ENCODE measurements at places on chromosomes 1 and 21.

GRCh38 chr21:35587841-35588380, 472.4 kb downstream of the SETD4 start:
- no peak for DNase-seq

DNA sequence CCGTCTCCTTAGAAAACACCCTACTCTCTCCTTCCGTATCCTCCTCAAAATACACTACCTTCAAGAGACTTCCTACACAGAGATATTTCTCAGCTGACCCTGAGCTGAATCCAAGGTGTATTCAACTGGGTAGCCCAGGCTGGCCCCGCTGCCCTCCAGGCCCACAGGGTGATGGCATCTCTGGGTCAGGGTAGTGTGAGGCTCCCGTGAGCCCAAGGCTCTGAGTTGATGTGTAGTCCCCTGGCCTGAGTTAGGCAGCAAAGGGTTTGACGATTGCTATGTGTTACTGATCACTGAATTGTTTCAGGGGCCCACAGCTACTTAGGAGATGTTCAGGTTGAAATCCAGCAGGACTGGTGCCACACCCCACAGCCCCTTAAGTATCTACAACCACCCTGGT, 6.7 kb downstream of the INAVA start:
- no peak for DNase-seq

DNA sequence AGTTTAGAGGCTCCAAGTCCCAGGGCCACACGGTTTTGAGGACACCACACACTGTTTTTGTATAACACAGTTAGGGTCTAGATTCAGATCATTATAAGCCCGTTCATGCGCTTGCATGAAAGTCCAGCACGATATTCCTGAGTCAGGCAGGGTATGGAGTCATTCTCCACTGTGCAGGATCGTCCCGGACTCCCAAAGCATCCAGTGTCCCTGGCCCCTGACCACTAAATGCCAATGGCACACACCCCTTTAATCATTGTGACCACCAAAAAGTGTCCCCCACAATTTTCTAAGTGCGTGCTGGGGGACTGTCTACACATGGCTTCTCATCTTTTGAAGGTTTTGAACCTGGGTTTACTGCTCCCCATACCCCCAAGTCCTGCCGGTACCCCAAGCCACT, 27.1 kb upstream of the PTPRF start:
- no peak for DNase-seq

GRCh38 chr1:203048555-203049051, 22.3 kb downstream of the PPFIA4 start:
- no peak for DNase-seq

DNA sequence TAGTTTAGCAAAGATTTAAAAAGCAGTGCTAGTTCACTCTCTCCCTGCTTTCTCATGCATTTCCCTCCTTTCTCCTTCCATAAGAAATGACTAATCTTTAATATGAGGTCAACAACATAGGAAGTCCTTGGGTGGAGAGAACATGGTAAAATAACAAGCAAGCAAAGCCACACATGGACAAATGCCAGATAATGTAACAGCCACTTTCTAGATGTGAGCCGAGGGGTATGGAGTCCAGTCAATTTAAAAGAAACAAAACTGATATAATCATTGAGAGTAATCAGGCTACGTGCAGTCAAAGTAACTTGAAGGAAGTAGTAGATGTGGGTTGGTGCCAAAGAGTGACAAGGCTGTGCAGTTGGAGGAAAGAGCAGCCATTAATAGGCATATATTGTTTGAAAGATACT, 69.6 kb downstream of the DUSP10 start:
- no peak for DNase-seq

- DNase-seq: no peak
These were observed 7.1 kb upstream of the CDK18 start for GRCh38 chr1:205497351-205497750.

- DNase-seq: no peak
These were observed 7.9 kb downstream of the FYB2 start for GRCh38 chr1:56811331-56811730.

DNA sequence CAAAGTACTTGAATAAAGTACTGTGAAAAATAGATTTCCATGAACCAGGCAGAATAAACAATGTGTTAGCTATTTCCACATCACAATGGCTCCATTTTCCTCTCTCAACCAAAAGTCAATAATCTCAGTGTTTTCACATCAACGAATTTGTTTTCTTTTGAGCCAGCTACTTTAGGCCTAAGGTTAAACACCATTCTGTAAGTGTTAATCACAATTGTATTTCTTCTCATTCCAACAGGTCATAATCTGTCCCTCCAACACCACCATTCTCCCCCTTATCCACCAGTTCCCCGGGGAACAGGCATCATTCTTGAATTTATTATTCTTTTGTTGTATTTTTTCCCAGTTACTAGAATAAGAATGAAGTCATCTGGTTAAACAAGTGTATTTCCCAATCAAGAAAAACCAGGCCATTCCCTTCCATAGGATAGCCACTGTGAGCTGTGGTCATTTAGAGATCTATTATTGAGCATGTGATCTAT, 66.2 kb upstream of the PALMD start:
- no peak for DNase-seq

GRCh38 chr1:167564612-167565270, 11.2 kb upstream of the CREG1 start:
- no peak for DNase-seq

GRCh38 chr1:64936956-64937355, 29.4 kb downstream of the JAK1 start:
- DNase-seq: no peak

DNA sequence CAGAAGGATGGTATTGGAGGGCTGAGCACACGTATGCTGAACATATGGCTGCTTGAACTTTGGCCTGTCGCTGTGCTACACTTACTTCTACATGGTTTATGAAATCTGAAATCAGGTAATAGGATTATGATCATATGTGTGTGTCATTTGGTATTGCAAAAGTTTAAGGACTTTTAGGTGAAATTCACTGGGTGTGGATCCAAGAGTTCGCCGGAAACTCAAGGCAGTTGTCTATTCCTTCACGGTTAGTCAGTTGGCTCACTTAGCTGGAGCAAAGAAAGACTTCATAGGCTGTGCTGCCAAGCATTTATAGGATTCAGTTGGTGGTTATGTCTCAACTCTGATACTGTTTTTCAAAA, 927 bp downstream of the UAP1 start:
- no peak for DNase-seq

GRCh38 chr1:21550097-21550496, 40.9 kb downstream of the ALPL start:
- DNase-seq: no peak

DNA sequence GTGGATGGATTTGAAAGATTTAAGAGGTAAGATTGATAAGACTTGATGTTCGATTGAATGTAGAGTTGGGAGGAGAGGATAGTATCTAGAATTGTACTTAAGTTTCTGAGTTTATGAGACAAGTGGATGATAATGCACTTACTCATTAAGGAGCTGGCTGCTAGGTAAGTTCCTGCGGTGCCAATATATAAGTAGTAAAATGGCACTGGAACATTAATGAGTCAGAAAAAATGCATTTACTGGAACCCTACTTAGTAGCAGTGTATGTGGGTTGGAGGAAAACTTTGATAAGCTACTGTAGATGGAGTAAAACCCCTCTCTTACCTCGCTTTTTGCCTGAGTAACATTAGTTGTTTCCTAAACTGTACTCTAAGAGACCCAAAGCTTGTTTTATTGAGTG, 68.2 kb downstream of the ZFYVE9 start:
- DNase-seq: no peak

- DNase-seq: no peak
These were observed 1602.9 kb downstream of the KCNT2 start for GRCh38 chr1:195005338-195005737.
